ENCODE measurements at places on chromosomes 3 and 15.

- no peak for DNase-seq
These were observed 130.8 kb downstream of the GHSR start for GRCh38 chr3:172317481-172317880.

DNA sequence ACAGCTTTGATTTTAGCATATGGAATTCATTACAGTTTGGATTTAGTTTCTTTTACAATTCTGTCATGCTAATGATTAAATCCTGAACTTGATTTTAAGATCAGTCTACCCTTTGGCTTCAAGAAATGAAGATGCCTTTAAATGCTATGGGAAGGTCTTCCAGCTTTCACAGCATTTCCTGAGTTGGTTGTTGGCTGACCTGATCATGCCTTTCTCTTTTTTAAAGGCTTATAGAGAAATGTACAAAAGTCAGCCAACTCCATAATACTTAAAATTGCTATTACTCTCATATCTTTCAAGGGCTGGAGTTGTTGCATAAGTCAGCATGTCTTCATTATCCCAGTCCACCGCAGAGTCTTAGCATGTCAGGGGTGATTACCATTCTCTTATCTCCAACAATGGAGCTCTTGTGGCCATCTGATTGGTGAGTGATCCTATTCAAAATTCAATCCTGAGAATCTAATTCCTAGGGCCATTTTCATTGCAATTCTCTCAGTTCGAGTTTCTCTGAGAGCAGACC lies 123.8 kb downstream of the GMNC start:
- no peak for DNase-seq

- no peak for DNase-seq
These were observed 178.3 kb downstream of the KBTBD8 start for GRCh38 chr3:67176396-67176795.

- no peak for DNase-seq
These were observed 519.0 kb upstream of the PROK2 start for GRCh38 chr3:72303926-72304325.

- DNase-seq = no peak
These were observed 72.0 kb downstream of the FAM43A start for GRCh38 chr3:194757647-194758061.

DNA sequence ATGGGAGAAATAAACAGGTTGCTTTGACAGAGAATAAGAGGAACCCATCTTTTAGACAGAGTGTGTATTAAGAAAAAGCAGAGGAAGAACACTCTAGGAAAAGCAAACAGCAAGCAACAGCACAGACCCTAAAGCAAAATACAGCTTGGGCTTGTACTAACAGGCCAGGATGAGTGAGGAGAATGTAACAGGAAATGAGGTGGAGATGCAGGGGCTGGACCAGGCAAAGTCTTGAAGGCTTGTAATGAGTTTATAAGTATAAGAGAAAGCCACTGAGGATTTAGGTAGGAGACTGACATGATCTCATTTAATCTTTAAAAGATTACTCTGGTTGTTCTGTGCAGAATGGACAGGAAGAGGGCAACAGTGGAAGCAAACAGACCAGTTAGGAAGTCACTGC lies 4.9 kb downstream of the UBR1 start:
- DNase-seq = no peak

All from fibroblast of skin of back (primary cell).